AG08396 (cell line): ENCODE measurements at places on chromosomes 1 and 21.

DNA sequence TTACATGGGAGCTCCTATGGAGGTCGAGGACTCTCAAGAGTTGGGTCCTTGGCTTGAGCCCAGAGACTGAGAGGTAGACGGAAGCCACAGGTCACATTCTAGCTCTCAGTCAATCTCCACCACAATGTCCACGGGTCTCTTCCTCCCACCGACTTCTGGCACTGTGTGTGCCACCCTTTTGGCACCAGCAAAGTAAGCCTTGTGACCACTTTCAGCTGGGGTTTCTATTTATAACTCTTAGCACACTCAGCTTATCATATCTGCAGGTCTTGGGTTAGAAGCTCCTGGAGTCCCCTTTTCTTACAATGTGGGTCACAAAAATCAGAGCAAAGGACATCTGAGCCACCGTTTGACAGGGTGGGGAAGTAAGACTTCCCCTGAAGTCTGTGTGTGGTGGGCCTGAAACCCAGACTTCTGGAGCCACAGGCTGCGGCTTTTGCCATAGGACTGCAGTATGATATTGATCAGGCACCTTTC lies 28.3 kb downstream of the NCMAP start:
- no peak for DNase-seq

- peak; percentile 57 for DNase-seq
Measured at GRCh38 chr1:46173361-46173856, 1.5 kb upstream of the TSPAN1 start.

GRCh38 chr1:25813734-25814471 lies 5.9 kb upstream of the MTFR1L start:
- no peak for DNase-seq

DNA sequence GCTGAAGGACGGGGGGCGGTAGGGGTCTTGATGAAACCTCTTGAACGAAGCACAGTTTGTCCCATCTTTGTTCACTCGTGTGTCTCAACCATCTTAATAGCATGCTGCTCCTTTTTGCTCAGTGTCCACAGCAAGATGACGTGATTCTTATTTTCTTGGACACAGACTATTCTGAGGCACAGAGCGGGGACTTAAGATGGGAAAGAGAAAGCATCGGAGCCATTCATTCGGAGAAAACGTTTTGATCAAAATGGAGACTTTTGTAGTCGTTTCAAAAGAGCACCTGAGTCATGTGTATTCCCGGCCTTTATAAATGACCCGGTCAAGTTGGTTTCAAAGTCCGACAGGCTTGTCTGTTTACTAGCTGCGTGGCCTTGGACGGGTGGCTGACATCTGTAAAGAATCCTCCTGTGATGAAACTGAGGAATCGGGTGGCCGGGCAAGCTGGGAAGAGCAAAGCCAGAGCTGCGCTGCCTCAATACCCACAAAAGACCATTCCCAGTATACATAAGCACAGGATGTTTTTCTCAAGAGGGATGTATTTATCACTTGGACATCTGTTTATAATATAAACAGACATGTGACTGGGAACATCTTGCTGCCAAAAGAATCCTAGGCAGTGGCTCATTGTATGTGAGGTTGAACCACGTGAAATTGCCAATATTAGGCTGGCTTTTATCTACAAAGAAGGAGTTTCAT lies 18.5 kb downstream of the ETS2 start:
- peak; percentile 56 for DNase-seq

- no peak for DNase-seq
Measured at GRCh38 chr1:3336641-3337630, 117.5 kb upstream of the ARHGEF16 start.

GRCh38 chr1:27664291-27664690 lies 7.7 kb downstream of the IFI6 start:
- DNase-seq = no peak

DNA sequence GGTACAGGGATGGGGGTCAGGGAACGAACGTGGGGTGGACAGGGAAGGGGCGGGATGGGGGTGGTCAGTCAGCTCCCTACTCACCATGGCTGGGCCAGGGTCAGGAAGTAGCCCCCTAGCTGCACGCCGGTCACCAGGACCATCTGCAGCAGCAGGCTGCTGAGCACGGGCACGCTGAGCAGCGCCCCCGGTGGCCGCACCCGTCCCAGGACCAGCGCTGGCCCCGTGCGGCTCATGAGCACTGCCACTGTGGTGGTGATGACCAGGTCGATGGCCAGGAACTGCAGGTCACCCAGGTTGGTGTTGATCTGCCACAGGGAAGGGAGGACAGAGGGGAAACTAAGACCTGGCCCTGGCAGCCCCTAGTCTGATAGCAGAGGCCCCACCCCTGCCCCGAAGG lies 6.5 kb upstream of the MFAP2 start:
- no peak for DNase-seq

- peak; percentile 9 for DNase-seq
Measured at GRCh38 chr1:74712881-74713280, 20.0 kb downstream of the CRYZ start.

DNA sequence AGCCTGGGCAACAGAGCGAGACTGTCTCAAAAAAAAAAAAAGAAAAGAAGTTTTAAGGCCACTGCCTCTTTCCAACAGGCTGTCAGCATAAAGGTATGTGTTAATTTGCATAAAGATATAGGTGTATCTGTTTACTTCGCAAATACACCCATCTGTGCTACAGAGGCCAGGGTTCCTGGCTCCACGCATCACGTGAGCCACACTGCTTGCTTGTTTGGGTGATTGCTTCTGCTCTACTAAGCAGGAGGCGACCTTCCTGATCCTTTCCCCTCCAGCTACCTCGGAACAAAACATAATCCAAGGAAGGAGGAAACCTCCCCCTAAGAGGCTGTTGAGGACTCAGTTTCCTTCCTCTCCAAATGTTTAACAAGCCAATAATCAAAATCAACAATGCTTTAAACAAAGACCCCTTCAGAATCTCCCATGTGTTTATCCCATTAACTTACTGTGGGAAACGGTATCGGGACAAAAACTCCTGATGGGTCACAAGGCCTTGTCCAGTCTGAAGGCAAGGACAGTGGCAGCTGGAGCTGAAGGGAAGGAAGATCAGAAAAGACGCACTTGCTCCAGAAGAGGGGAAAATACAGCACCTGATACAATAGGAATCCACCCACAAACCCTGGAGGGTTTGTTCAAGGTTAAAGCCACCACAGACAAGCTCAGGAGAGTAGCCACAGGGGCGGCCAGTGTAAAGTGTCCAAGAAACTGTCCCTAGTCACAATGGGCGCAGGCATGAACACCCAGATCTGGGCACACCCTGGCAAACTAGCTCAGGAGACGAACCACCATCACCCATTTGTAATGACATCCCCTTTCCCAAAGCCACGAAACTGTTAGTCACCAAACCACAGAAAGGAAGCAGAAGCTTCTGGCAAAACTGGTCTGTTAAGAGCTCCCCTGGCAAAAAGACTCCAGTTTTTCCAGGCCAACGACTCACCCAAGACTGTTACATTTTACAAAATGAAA lies 17.2 kb downstream of the CTNNBIP1 start:
- DNase-seq = peak; percentile 62

GRCh38 chr1:214541206-214541605 lies 10.2 kb downstream of the PTPN14 start:
- DNase-seq = no peak

GRCh38 chr1:7265771-7266371 lies 480.6 kb downstream of the CAMTA1 start:
- peak; percentile 57 for DNase-seq

DNA sequence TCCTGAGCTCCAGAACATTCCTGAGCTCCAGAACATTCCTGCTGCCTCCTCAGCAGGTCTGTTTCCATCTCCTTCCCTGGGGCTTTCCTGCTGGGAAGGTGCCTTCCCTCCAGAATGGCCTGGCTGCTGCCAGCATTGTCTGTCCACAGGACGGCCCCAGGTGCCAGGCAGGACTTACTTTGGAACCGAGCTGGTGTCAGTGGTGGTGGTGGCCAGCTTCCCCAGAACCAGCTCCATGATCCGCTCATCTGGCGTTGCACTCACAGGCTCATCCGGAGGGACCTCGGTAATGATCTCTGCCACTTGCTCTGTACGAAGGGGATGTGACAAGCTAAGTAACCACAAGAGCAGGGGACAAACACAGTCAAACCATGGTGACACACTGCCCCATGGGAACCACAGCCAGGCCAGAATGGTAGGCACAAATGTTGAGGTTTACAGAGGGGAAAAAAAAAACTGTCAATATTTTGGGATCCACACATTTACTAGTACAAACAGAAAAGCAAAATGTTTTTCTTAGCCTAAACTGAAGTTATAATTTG lies 41.3 kb downstream of the PRDM15 start:
- DNase-seq = no peak

DNA sequence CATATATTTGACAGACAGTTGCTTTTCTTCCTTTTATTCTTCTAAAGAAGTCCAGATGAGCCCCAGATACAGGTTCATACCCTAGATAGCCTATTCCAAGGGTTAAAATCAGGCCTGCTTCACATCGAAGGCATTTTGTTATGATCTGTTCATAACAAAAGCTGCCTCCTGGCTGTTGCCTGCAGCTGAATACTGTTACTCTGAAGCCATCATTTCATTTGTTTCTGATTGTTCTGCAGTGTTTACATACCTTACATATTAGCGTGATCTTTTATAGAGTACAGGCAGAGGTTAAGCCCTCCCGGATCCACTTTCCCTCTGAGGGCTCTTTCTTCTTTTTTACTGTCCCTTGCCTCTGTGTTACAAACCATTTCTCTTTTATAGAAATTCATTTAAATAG lies 219.0 kb upstream of the HOOK1 start:
- DNase-seq = peak; percentile 53

DNA sequence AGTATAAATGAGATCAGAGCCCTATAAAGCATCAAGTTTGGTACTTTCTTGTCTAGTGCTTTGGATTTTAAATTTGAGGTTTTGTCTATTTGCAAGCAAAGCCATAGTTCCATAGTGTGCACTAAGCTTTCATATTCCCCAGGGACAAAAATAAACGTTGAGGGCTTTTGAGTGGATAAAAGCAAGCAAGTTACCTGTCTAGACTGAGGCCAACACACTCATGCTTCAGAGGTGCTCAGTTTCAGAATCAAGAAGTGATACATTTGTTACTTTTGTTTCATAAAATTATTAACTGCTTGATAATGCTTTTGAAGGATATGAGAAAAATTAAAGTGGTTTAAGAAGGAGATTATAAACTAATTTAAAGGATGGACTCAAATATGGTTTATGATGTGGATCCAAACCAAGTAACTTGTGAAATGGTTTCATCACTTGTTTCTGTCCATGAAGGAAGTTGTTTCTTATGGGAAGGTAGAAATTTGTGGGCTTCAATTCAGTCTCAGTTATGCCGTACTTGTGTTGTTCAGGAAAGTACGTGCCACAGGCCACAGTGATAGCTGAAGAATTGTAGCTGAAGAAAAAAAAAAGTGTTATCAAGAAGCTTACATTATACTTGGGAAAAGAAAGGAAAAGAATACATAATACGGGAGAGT lies 71.2 kb downstream of the CHRM3 start:
- no peak for DNase-seq
